ENCODE measurements at places on chromosomes 7 and 10. TPM values are rescaled to one million over a fixed set of nuclear protein-coding genes. Genes with fewer than 3 reads are reported as not detected.

GRCh38 chr7:158262284-158263109 is 325.1 kb downstream of the PTPRN2 start:
- H3K27me3 ChIP-seq: no peaks in the 10 kb centered on the region
- H3K27ac ChIP-seq: no peak overlapping the region
- no peaks in the 10 kb centered on the region for H3K36me3 ChIP-seq
- no peaks in the 10 kb centered on the region for H3K4me1 ChIP-seq

DNA sequence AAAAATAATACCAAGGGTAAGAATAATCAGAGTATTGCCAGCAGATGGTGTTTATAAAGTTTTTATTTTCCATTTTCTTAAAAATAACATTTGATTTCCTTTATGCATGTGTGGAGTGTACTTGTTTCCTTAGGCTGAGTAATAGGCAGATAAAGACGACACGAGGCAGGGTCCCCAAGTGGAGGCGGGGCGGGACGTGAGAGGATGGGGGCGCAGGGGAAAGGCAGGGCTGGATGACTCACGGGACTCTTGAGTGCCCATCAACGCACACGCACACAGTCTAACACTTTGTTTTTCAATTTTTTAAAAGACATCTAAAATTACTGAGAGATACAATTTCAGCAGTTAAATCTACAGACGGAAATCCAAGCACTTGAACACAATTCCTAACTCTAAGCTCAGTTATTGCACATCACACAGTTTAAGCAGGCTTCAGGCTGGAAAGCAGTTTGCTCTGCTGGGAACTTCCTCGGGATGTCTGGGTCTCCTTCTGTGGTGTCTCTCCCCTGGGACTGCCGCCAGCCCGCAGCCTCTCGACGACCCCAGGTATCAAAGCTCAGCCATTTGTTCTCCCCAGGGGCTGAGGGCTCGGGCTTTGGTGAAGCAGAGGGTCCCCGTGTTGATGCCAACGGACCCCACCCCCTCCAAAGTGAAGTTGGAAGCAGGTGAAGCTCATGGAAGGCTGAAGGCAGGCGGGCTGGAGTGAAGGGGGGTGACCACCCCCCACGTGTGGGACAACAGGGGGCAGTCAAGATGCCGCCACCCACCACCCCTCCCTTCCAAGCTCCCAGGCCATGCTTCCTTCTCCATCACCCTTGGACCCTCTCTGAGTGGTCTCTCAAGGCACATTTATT is 29.1 kb downstream of the SPOCK2 start:
- no peaks in the 10 kb centered on the region for H3K27me3 ChIP-seq
- H3K4me3 ChIP-seq: no peak overlapping the region

- no peak overlapping the region for H3K4me3 ChIP-seq
- no peak overlapping the region for H3K27ac ChIP-seq
- DNase-seq: no peak
- H3K27me3 ChIP-seq: no peaks in the 10 kb centered on the region
- H3K4me1 ChIP-seq: no peaks in the 10 kb centered on the region
Measured at GRCh38 chr7:139629392-139630082, 106.1 kb downstream of the CLEC2L start.

- H3K4me1 ChIP-seq: peaks cover 31% of the 10 kb centered on the region
- peaks cover 2% of the 10 kb centered on the region for H3K27me3 ChIP-seq
- no peak overlapping the region for H3K4me3 ChIP-seq
- H3K27ac ChIP-seq: no peak overlapping the region
Measured at GRCh38 chr10:71644307-71645180, 75.0 kb downstream of the C10orf105 start.

GRCh38 chr10:19119191-19119590 is 70.6 kb downstream of the MALRD1 start:
- no peak for DNase-seq
- H3K27ac ChIP-seq: no peak overlapping the region
- H3K27me3 ChIP-seq: no peaks in the 10 kb centered on the region
- H3K36me3 ChIP-seq: no peaks in the 10 kb centered on the region
- no peaks in the 10 kb centered on the region for H3K4me1 ChIP-seq

DNA sequence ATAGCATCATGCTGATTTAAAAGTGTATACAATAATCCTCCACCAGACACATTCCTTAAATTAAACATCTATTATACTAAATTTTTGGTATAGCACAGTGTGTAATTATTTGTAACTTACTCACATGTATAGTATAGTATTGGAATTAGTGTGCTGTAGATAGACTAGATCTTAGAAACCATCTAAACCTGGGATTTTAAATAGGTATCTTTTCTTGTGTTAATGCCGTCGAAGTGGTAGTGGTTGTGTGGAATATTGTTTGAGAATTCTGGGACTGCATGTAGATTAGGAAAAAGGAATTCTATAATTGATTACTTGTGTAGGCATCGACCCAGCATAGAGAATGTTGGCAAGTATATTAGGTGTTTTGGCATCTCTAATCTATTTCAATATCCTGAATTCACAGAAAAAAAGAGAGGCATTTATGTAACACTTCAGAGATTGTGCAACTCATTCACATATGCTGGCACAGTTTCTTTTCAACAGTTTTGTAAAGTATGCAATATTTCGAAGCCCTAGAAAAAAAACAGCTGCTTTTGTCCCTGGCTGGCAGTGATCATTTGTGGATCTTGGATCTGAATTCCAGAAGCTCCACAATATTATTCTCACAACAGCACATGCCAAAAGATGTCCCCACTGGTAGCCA is 145.5 kb upstream of the AGR3 start:
- H3K4me1 ChIP-seq: no peaks in the 10 kb centered on the region
- H3K27me3 ChIP-seq: no peaks in the 10 kb centered on the region
- peak; percentile 48 for DNase-seq
- H3K4me3 ChIP-seq: no peak overlapping the region
- no peak overlapping the region for H3K27ac ChIP-seq

DNA sequence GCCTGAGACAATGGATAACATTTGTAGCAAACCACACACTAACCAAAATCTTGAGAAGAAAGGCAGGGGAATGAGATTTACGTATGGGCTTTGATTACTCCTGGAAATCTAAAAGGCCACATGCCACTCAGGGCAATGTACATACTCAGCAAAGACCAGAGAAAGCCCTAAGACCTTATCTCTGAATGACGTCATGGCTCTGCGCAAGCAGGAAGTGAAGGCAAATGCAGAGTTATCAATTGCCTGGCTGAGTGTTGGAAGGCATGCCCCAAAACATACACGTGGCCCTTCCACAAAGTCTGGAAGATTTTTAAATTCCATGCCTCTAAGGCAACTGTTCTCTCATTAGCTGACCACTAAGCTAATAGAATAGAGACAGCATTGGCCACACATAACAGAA is 90.9 kb upstream of the NRBF2 start:
- H3K27ac ChIP-seq: no peak overlapping the region
- H3K27me3 ChIP-seq: no peaks in the 10 kb centered on the region
- H3K4me1 ChIP-seq: no peaks in the 10 kb centered on the region
- H3K4me3 ChIP-seq: no peak overlapping the region
- H3K36me3 ChIP-seq: no peaks in the 10 kb centered on the region
- DNase-seq: no peak

DNA sequence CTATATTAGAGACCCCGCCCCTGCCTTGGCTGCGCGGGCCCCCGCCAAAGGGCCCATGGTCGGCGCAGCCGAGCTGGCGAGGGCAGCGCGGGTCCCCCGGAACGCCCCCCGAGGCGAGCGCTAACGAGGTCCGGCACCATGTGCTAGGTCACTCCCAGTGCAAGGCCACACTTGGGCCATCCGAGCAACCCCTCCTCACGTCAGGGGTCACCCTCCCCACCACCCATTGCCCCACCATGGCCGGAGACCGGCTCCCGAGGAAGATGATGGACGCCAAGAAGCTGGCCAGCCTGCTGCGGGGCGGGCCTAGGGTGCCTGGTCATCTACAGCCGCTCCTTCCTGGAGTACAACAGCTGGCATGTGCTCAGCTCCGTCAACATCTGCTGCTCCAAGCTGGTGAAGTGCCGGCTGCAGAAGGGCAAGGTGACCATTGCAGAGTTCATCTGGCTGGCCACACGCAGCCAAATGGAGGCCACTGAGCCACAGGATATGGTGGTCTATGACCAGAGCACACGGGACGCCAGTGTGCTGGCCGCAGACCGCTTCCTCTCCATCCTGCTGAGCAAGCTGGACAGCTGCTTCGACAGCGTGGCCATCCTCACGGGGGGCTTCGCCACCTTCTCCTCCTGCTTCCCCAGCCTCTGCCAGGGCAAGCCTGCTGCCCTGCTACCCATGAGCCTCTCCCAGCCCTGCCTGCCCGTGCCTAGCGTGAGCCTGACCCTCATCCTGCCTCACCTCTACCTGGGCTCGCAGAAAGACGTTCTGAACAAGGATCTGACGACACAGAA is 12.4 kb upstream of the SEC24C start:
- H3K27ac ChIP-seq: no peak overlapping the region
- peaks cover 10% of the 10 kb centered on the region for H3K4me1 ChIP-seq
- H3K4me3 ChIP-seq: no peak overlapping the region

DNA sequence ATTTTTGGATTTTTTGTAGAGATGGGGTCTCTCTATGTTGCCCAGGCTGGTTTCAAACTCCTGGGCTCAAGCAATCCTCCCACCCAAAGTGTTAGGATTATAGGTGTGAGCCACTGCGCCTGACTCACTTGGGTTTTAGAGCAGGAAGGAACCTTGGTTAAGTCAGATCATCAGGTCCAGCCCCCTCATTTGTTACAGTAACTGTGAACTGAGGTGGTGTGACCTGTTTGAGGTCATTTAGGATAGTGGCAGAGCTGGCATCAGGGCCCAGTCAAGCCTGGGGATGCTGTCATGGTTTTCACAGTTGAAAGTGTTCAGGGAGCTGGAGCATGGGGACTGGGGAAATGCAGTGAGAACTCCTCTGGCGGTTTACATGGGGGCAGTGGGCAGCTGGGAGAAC is 159.6 kb downstream of the TAX1BP1 start:
- H3K4me3 ChIP-seq: no peak overlapping the region
- H3K27me3 ChIP-seq: no peaks in the 10 kb centered on the region
- H3K27ac ChIP-seq: no peak overlapping the region
- DNase-seq: no peak

GRCh38 chr7:24576171-24577025 is 3.1 kb downstream of the PALS2 start:
- peaks cover 7% of the 10 kb centered on the region for H3K4me1 ChIP-seq
- H3K4me3 ChIP-seq: no peak overlapping the region
- H3K27me3 ChIP-seq: peaks cover 7% of the 10 kb centered on the region
- DNase-seq: peak; percentile 87

DNA sequence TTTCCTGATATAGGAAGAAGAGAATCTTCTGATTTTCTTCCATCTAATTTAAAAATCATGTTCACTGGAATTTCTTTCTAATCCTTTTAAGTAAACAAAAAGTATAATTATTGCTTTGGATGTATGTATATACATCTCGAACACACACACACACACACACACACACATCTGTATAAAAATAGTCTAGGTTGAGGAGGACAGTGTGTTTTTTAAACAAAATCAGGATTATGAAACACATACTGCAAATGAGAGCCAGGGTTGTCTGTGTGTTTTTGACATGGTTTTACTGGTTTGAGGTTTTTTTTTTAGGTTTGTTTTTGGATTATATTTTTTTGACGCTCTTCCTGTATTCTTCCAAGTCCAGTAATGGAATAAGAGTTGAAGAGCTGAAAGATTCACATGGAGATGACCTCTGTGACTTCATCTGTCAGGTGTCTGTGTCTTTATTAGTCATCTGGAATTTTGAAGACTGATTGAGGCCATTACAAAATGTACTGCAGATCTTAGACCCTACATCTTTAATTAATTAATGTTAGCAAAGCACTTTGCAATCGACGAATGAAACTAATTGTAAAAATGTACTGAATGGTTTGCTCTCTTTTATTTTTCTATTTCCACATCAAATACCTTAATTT is 237.1 kb downstream of the SUGCT start:
- H3K4me1 ChIP-seq: no peaks in the 10 kb centered on the region
- no peak for DNase-seq
- no peak overlapping the region for H3K4me3 ChIP-seq
- H3K27me3 ChIP-seq: no peaks in the 10 kb centered on the region

- peak overlapping the region; percentile 31 for H3K27ac ChIP-seq
- no peak for DNase-seq
- no peaks in the 10 kb centered on the region for H3K27me3 ChIP-seq
- no peaks in the 10 kb centered on the region for H3K36me3 ChIP-seq
Measured at GRCh38 chr10:3045471-3046209, 21.7 kb upstream of the PFKP start.

DNA sequence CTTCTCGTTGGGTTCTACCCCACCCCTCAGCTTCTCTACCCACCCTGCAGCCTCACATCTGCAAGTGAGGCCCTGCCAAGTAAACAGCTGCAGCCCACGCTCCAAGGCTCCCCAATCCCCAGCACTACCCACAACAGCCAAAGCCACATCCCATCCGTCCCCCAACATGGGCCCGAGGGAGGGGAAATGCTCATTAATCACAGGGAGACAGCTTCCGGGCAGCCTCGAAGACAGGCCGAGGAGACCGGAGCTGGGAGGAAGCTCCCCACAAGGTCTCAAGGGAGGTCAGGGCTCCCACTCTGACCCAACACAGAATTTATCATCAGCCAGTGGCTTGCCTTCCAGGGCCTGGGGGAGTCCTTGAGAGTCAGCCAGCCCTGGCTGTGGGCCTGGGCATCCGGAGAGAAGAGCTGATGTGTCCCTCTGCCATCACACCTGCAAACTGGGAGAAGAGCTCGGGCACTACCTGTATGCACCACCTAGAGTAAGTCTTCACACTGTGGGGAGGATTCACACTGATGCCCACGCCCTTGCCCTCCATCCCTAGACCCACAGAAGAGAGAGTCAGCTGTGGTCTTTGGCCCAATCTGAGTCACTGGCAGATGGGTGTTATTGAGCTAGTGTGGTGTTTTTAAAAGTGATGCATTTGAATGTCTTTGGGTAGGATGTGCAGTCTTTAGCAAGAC is 115.5 kb upstream of the ZMIZ1 start:
- H3K27me3 ChIP-seq: peaks cover 13% of the 10 kb centered on the region
- H3K27ac ChIP-seq: peak overlapping the region; percentile 69
- peak; percentile 90 for DNase-seq
- no peak overlapping the region for H3K4me3 ChIP-seq

DNA sequence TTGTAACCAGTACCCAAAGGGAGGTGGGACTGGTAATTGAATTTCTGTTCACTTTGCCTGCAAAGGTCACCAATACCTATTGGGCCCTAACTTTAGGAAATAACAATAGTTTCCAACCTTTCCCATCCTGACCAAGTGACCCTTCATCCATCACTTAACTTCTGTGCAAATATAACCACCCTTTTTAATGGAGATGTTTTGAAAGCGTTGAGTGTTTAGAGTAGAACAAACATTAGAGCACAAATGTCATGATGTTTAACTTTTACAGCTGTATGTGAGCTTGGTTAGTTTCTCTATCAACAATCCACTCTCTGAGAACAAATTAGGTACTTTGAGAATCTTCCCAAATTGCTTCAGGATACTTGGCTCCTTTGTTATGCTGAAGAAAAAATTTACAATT is 66.4 kb downstream of the MET start:
- H3K4me3 ChIP-seq: no peak overlapping the region
- no peak for DNase-seq
- H3K27ac ChIP-seq: no peak overlapping the region
- peaks cover 3% of the 10 kb centered on the region for H3K36me3 ChIP-seq

Gene ERVW-1
- 0.40 TPM for total RNA-seq

Gene ACTL6B
- total RNA-seq: not detected

Gene EBLN1
- total RNA-seq: 0.09 TPM

Gene ANKRD61
- total RNA-seq: 0.22 TPM

Gene ELOVL3
- total RNA-seq: 0.35 TPM

Gene SP8
- total RNA-seq: not detected

Gene FGF8
- total RNA-seq: 0.53 TPM

Gene WDFY4
- total RNA-seq: 1.2 TPM

Gene CALHM3
- not detected for total RNA-seq

Gene DNAJC12
- 8.5 TPM for total RNA-seq

Gene SMKR1
- not detected for total RNA-seq

Gene TRPV5
- 0.04 TPM for total RNA-seq

Gene LFNG
- total RNA-seq: 19.2 TPM
